ENCODE measurements at places on chromosomes 13 and 19.

DNA sequence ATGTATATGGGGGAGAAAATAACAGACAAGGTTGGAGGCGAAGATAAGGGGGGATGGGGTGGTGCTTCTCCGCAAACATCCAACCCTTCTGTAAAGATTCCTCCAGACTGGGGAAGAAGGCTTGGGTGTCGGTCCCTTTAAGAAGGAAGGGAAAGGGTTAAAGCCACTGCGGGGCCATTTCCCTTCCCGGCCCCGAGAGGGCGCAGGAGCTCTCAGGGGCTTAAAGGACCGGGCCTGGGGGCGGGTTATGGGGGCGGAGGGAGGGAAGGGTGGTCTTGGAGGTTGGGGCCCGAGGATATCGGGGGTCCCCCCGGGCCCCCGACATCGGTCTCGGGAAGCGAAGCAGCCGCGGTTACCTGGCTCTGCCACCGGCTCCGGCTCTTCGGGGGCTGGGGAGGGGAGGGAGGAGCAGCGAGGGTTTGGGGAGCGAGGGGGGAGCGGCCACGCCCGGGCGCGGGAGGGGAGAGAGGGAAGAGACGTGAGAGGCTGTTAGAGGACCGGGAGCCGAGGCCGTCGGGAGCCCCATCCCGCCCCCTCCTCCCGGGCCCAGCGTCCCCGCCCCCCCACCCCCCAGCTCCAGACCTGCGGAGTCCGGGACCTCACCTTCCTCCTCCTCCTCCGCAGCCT lies 2.8 kb downstream of the TNNT1 start:
- peak; percentile 63 for DNase-seq

DNA sequence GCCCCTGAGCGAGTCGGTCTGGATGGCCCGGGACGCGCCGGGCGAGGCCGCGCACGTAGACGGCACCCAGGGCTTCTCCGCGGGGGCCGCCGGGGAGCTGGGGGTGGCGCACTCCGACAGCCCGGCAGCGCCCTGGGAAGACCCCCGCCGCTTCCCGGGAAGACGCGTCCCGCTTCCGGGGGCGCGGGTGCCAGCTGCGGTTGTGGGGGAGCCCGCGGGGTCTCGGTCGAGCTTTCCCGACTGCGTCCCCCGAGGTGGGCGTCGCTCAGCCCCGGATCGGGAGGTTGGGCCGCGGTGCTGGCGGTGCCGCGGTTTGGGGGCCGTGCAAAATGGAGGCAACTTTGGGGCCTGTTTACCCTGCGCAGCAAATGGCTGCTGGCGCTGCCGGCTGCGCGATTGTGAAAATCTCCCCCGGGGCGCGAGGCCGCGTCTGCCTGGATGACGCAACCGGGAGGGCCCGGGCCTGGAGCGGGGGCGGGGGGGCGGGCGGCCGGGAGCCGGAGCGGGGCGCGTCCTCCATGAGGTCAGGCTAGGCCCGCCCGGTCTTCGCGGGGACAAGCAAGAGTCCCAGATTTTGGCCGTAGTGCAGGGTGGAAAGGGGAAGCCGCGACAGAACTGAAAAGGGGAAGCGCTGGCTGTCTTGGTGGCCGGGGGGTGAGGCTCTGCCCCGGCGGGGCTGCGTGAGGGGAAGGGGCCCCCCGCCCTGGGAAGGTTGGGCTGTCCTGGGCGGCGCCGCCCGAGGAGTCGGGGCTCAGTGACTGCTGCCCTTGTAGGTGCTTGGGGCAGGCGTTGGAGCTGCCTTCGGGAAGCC lies 11.3 kb downstream of the PEAK3 start:
- DNase-seq, result peak; percentile 65

DNA sequence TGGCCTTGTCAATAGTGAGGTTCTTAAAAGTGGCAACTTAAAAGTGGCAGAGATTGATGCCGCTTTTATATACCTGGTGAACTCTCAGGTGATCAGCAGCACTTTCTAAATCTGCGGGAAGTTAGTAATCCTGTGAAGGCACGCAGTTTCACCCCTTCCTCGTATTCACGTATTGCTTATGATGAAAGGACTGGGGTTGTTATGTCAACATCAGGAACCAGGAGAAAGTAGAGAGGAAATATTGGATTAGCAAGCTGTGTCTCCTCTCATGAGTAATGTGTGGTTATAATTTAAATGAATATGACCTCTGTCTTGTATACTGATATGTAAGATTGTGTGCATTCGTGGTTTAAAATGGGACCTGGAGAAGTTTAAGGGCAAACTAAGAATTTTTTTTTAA lies 544.6 kb downstream of the SLITRK6 start:
- DNase-seq, result no peak

GRCh38 chr13:81017513-81018152 lies 676.7 kb upstream of the SPRY2 start:
- no peak for DNase-seq

GRCh38 chr19:3521104-3521445 lies 15.0 kb downstream of the FZR1 start:
- DNase-seq, result no peak

- no peak for DNase-seq
Observed at GRCh38 chr13:21033212-21033840, 28.1 kb downstream of the LATS2 start.

- no peak for DNase-seq
Observed at GRCh38 chr13:92044351-92044750, 645.9 kb downstream of the GPC5 start.

- no peak for DNase-seq
Observed at GRCh38 chr13:89650226-89650625, 1697.3 kb upstream of the MIR17HG start.

Data from SJCRH30 (cell line).